ENCODE measurements at places on chromosomes 1 and 21.

DNA sequence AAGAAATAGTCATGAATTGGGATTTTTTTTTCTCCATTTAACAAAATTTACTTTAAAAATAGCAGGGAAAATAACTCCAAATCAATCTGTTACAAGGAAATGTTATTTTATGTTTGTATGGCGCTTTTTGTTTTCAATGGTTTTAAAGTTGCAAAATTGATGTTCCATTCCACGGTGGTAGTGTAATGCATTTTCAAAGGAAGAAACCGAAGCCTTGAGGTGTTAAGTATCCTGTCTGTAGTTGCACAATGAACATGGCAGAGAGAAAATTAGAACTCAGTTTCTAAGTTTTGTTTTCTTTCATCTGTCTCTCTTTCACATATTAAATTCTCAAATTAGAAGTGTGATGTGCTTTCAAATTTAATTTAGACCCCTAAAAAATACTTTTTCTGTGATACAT lies 841.8 kb downstream of the USP25 start:
- DNase-seq: no peak

DNA sequence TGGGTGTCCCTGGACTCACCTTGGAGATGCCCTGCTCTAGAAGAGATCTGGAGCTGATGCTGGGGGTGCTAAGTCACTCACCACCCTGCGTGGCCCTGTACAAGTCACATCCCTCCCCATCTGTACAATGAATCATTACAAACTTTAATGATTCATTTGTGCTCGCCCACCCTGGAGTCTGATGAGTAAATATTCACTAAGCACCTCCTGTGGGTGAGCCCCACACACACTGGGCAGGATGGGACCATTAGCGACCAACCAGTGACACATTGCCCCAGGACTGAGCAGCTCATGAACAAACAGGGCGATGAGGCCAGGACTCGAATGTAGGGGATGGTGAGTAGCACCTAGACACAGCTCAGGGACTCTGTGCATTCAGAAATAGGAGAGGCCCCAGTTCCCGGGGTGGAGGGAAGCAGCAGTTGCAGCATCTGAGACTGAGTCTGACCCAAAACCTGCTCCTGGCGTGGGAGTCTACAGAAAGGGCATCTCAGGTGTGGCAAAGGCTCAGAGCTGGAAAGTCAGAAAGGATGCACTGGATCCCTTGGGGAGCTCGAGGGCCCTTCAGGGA lies 18.1 kb upstream of the PDZK1IP1 start:
- no peak for DNase-seq

- DNase-seq: no peak
Observed at GRCh38 chr21:45093035-45093532, 18.7 kb downstream of the ADARB1 start.

DNA sequence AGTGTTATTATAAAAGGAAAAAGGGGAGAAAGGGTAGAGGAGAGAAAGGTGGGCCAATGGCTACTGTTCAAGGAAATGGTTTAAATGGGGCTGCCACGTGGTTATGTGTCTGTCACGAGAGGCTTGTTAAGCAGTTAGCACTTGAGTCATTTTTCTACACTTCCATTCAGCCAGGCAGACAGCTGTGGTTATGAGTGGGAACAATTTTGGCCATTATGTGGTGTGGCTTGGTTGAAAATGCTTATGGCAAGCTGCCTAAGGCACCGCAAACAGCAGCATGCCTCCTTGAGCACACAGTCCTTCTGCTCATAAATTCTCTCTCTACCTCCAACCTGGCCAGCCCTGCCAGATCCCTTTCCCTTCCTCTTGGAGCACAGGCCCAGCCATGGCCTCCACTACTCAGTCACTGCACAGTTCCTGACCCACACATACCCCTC lies 3.2 kb upstream of the SRM start:
- DNase-seq: no peak

DNA sequence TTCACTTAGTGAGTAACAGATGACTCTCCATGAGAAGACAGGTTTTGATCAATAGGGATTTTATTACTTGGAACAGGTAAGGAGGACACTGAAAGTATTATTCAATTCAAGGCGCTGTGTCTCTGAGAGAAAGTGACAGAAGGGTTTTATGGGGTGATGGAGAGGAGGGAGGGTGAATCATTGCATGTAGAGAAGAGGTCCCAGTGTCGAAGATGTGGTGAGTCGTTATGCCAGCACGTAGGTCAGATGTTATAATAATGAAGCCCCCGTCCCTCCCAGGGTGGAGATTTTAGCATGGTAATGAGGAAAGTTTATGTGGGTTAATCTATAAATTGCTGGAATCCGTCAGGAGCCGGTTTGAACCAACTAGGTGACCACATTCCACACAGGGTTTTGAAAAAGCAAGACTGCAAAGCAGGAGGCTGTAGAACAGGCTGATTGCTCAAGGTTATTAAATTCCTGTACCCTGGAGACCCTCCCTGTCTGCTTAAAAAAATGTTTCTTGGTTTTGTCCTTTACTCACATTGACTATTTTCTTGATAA lies 586.4 kb upstream of the TMPRSS15 start:
- DNase-seq: no peak

GRCh38 chr21:45358711-45359310 lies 46.2 kb upstream of the COL18A1 start:
- DNase-seq: no peak

GRCh38 chr1:240033406-240033805 lies 58.3 kb upstream of the FMN2 start:
- DNase-seq: no peak

GRCh38 chr1:246790364-246790763 lies 66.2 kb downstream of the SCCPDH start:
- DNase-seq: no peak

GRCh38 chr1:212212906-212213305 lies 72.3 kb upstream of the PPP2R5A start:
- no peak for DNase-seq
